ENCODE measurements at places on chromosomes 12 and 14.

DNA sequence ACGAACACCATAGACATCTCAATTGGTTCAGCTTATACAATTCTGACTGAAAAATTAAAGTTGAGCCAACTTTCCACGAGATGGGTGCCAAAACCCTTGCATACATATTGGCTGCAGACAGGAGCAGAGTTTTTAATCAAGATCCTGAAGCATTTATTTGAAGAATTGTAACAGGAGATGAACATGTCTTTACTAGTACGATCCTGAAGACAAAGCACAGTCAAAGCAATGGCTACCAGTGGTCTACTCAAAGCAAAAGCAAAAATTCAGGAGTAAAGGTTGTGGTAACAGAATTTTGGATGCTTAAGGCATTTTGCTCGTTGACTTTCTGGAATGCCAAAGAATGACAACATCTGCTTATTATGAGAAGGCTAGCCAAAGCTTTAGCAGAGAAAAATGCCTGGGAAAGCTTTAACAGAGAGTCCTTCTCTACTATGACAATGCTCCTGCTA, 20.7 kb downstream of the ZDHHC17 start:
- H3K27ac ChIP-seq, result no peak overlapping the region
- peaks cover 2% of the 10 kb centered on the region for H3K4me1 ChIP-seq
- H3K4me3 ChIP-seq, result no peak overlapping the region
- no peak for DNase-seq
- no peaks in the 10 kb centered on the region for H3K27me3 ChIP-seq

DNA sequence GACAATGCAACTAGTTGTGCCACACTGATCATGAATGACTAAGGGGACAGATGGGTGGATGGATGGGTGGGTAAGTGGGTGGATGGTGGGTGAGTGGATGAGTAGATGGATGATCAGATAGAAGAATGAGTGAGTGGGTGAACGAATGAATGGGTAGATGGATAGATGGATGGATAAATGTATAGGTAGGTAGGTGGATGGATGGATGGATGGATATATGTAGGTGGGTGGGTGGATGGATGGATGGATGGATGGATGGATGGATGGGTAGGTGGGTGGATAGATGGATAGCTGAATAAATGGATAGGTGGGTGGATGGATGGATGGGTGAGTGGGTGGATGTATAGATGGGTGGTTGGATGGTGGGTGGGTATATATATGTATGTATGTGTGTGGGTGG, 348.8 kb upstream of the FKBP4 start:
- no peak overlapping the region for H3K4me3 ChIP-seq
- DNase-seq, result no peak
- H3K4me1 ChIP-seq, result no peaks in the 10 kb centered on the region
- H3K36me3 ChIP-seq, result no peaks in the 10 kb centered on the region
- H3K27ac ChIP-seq, result no peak overlapping the region

DNA sequence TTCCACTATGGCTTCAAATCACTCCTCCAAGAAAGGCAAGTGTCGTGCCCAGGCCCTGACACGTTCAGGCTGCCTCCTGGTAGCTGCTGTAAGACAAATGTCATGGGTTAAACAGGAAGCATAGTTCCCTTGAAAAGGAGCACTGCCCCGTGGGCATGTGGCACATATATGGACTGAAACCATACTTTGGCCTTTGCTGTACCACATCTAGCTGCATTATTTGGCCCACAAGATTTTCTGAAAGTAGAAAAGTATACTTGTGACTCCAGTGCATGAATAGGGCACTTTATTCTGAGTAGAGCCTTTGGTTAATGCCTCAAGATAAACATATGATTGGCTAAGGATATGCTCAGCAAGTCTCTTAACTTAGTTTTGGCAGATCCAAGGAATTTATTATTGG, 218.7 kb upstream of the EGLN3 start:
- H3K4me3 ChIP-seq, result no peak overlapping the region
- H3K27ac ChIP-seq, result no peak overlapping the region
- H3K4me1 ChIP-seq, result peaks cover 9% of the 10 kb centered on the region

DNA sequence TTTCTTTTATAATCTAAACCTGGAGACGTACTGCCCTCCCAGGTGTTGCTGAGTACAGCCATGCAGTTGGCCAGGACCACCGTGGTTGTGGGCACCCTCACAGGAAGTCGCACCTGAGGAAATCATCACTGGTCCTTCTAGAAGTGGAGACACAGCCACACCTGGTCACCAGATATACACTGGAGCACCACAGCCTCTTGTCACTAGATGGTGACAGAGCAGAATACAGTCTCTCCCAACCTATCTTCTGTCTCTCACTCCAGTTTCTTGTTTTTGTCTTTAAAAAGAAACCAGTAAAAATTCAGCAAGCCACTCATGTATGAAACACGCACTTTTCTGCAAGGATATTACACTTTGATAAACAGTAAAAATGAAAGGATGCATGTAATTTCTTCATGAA, 43.1 kb upstream of the GPHB5 start:
- no peaks in the 10 kb centered on the region for H3K36me3 ChIP-seq
- H3K27me3 ChIP-seq, result peaks cover 23% of the 10 kb centered on the region
- H3K27ac ChIP-seq, result no peak overlapping the region

GRCh38 chr12:25817166-25817565, 141.3 kb upstream of the RASSF8 start:
- no peak for DNase-seq
- peaks cover 10% of the 10 kb centered on the region for H3K4me1 ChIP-seq
- H3K4me3 ChIP-seq, result no peak overlapping the region
- peaks cover 4% of the 10 kb centered on the region for H3K27me3 ChIP-seq
- H3K36me3 ChIP-seq, result no peaks in the 10 kb centered on the region
- H3K27ac ChIP-seq, result no peak overlapping the region

All from activated CD8-positive, alpha-beta T cell treated with anti-CD3 and anti-CD28 coated beads, Interleukin-2, amount 10 ng/mL, durations not matched to agents 7 days and 5 days (primary cell).